ENCODE measurements at places on chromosomes 7 and 10.

DNA sequence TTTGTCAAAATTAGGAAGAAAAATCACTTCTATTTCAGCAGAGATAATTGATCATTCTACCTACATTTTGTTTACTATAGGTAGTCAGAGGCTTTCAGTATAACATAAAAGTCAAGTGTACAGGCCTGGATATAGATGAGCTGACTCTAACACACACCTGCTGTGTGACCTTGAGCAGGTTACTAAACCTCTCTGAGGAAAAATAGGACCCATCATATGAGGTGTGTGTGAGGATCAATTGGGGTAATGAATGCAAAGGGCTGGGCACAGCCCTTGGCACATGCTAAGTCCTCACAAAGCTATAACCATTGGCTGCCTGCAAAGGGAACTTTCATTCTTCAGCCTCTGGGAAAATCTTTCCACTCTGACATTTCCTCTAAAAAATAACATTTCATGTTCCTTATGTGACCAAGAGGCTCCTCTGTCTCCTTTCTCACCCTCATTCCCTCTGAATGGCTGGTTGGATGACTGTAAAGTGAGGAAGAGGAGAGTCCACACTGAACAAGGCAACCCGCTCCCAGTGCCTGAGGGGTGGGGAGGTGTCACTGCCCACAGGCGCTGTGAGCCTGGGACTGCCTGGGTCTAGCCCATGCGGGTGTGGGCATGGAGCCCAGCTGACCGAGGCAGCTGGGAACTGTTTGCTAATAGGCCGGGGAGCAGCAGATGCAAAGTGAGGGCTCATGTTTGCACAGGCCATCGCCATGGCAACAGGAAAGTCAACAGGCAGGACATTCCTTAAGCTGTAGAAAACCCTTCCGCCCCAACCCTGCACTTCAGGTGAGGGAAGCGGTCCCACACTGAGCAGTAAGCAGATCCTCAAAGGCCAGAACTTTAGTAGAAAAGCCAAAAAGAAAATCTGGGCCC is 36.8 kb downstream of the MYOF start:
- no peak for DNase-seq

- no peak for DNase-seq
These were observed 54.7 kb upstream of the NMT2 start for GRCh38 chr10:15223174-15223573.

DNA sequence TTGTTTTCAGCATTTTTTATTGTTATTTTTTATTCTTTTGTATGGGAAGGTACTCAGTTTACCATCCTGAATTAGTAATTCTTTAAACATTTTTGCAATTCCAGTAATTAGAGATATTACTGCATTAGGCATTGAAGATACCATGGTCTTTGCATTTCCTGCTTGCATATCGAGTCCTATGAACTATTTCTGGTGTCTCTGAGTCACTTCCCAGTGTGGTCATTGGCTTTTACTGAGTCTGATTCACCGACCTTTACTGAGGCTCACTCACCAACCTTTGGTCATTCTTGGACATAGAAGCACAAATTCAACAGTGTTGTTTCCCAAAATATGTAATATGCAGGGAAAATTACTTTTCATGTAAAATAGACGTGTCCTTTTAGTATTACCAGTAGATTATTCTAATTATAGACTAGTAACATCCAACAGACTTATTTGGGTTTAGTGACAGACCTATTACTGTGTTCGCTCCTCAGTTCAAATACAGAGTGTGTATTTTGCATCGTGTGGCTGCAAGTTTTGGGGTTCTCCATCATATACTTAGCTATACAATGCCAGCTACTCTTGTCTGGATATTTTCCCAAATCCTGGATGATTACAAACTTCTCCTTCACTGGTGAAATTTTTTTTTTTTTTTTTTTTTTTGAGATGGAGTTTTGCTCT is 180.7 kb upstream of the PRSS1 start:
- no peak for DNase-seq

- peak; percentile 17 for DNase-seq
These were observed 279.4 kb upstream of the HABP2 start for GRCh38 chr10:113273181-113274163.

- DNase-seq, result no peak
These were observed 6.7 kb upstream of the ADAM12 start for GRCh38 chr10:126394948-126395347.

GRCh38 chr7:409339-410281 is 110.0 kb downstream of the PDGFA start:
- no peak for DNase-seq

GRCh38 chr10:110530131-110530831 is 32.6 kb downstream of the DUSP5 start:
- no peak for DNase-seq

GRCh38 chr7:4042402-4043045 is 639.6 kb upstream of the FOXK1 start:
- no peak for DNase-seq

All from naive B cell (primary cell).